Lung (tissue), 17 donors: ENCODE measurements at places on chromosomes 7 and 10.
A peak's percentile ranks its signal among the peaks of the same experiment; 100 is the strongest.

DNA sequence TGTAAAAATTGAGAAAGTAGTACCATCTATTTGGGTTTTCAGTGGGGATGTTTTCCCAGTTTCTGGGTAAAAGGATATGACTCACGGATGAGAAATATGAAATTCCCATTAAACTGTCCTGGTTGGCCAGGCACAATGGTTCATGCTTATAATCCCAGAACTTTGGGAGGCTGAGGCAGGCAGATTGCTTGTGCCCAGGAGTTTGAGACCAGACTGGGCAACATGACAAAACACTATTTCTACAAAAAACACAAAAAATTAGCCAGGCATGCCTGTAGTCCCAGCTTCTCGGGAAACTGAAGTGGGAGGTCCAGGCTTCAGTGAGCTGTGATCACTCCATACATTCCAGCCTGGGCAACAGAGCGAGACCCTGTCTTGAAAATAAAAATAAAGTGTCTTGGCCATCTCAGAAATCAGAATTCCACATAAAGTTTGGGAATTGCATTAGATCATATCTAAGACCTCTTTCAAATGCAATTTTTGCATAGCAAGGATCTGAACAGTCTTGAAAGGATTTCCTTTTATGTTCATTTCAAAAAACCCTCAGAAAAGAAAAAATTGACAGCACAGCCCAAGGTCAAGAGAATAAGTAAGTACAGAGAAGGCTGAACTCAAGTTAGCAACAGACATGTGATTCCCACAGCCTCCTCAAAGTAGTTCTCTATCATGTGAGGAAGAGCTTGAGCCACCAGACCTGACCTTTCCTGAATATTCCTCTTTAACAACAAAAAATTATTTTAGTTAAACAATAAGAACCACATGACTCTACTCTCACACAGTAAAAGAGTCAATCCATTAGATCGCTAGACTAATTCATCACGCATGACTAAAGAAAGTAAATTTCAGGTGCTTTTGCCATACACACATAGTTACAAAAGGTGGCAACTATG lies 141.5 kb upstream of the CAV2 start:
- peaks cover 40% of the 10 kb centered on the region for H3K4me1 ChIP-seq
- H3K27ac ChIP-seq, result peak overlapping the region; percentile 86
- no peak for DNase-seq
- no peaks in the 10 kb centered on the region for H3K36me3 ChIP-seq
- H3K4me3 ChIP-seq, result no peak overlapping the region

DNA sequence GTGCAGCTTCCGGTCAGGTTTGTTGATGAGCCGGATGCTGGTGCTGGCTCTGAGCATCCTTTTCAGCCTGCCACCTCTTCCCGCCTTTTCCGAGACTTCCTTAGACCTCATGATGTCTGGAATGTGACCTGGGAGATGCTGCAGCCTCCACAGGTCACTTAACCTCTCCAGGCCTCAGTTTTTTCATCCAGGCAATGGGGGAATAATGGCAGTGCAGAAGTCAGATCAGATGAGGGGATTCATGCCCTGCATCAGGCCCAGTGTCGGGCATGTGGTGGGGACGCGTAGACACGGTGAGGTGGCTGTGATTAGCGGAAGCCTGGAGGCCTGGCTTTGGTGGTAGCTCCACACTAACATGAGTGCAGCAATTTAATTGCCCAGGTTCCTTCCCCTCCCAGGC lies 24.6 kb downstream of the PFKFB3 start:
- no peak overlapping the region for H3K27ac ChIP-seq
- no peaks in the 10 kb centered on the region for H3K4me1 ChIP-seq
- no peak for DNase-seq
- peaks cover 42% of the 10 kb centered on the region for H3K36me3 ChIP-seq

DNA sequence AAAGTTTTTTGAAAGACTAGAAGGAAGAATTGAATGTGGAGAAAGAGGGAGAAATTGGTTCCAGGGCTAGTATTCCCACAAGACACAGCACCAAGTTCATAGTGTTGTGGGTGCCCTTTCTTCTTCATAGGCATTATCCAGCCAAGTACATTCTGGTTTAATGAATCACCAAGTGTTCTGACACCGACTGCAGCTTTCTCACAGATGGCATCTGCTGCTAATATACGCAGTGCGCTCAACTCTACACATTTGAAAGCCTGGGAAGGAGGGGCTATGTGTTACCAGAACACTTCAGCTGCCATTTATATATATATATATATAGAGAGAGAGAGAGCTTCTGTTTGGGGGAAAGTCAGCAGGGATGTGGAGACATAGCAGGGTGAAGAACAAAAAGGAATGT lies 1168.4 kb downstream of the GATA3 start:
- H3K27me3 ChIP-seq, result peaks cover 2% of the 10 kb centered on the region
- no peak overlapping the region for H3K4me3 ChIP-seq
- no peak for DNase-seq
- H3K27ac ChIP-seq, result no peak overlapping the region
- no peaks in the 10 kb centered on the region for H3K36me3 ChIP-seq

GRCh38 chr10:62715383-62715782 lies 89.1 kb upstream of the ADO start:
- H3K27ac ChIP-seq, result no peak overlapping the region
- DNase-seq, result no peak
- H3K4me1 ChIP-seq, result no peaks in the 10 kb centered on the region
- H3K27me3 ChIP-seq, result no peaks in the 10 kb centered on the region
- no peaks in the 10 kb centered on the region for H3K36me3 ChIP-seq

GRCh38 chr10:27147701-27148100 lies 6.5 kb downstream of the YME1L1 start:
- H3K27ac ChIP-seq, result no peak overlapping the region
- no peak for DNase-seq
- no peaks in the 10 kb centered on the region for H3K27me3 ChIP-seq
- H3K36me3 ChIP-seq, result peaks cover 36% of the 10 kb centered on the region
- peaks cover 6% of the 10 kb centered on the region for H3K4me1 ChIP-seq
- no peak overlapping the region for H3K4me3 ChIP-seq

GRCh38 chr7:135337977-135338550 lies 104.4 kb downstream of the STRA8 start:
- no peaks in the 10 kb centered on the region for H3K27me3 ChIP-seq
- no peak overlapping the region for H3K27ac ChIP-seq
- no peaks in the 10 kb centered on the region for H3K36me3 ChIP-seq

DNA sequence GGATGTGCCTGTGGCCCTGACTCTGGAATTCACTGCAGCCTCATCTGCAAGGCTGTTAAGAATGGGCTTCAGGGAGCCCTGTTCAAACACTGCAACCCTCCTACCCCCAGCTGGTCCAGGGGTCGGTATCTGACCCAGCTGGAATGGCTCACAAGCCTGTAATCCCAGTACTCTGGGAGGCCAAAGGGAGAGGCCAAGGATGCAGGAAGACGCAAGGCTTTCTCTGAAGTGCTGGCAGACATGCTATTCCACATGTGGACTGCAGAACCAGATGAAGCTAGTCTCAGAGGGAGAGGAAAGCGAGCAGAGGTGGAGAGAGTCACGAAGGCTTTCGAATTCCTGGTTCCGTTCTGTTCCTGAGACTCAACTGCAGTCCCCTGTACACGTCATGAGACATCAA lies 45.0 kb downstream of the ESYT2 start:
- H3K27ac ChIP-seq, result no peak overlapping the region
- no peak overlapping the region for H3K4me3 ChIP-seq
- peaks cover 25% of the 10 kb centered on the region for H3K36me3 ChIP-seq

DNA sequence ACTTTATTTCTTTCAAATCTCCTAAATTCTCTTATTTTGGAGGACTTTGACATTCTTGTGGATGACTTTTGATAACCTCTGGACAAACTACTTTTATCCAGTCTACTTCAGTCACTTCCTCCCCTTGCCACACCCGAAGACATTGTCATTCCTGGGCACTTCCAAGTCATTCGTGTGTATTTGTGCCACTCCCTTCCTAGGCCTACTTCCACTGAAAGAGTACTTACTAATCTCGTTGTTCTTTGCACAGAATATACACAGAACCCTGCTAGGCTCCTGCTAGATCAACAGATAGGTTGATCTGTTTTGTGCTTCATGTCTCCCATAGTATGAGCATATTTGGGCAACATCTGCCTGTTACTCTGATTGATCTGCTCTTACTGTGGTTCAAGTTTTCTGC lies 355.4 kb downstream of the HGF start:
- H3K36me3 ChIP-seq, result no peaks in the 10 kb centered on the region
- H3K27me3 ChIP-seq, result no peaks in the 10 kb centered on the region
- DNase-seq, result no peak
- H3K4me1 ChIP-seq, result no peaks in the 10 kb centered on the region
- H3K27ac ChIP-seq, result no peak overlapping the region

- no peaks in the 10 kb centered on the region for H3K36me3 ChIP-seq
- H3K27me3 ChIP-seq, result no peaks in the 10 kb centered on the region
- no peak overlapping the region for H3K4me3 ChIP-seq
Measured at GRCh38 chr7:12584930-12585329, 14.4 kb downstream of the SCIN start.

DNA sequence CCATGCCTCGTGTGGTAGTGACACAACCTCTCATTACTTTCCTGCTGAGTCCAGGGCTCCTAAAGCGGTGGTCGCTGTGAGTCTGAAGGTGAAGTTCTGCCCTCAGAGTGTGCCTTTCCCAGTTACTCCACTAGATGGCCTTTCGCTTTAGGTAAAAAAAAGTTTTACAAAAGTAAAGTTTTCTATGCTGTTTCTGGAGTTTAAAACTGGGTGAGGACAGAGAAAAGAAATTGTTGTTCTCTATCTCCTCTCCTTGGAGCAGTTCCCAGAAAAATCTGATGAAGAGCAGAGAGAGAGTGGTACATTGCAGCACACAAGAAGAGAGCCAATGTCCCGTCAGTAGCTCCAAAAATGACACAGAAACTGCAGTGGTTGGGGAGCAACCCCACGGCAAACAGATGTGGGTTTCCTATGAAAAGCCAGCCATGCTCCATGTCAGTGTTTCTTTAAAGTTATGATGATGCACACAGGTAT lies 257.1 kb downstream of the GLI3 start:
- no peaks in the 10 kb centered on the region for H3K36me3 ChIP-seq
- DNase-seq, result peak; percentile 95
- peaks cover 49% of the 10 kb centered on the region for H3K4me1 ChIP-seq
- no peak overlapping the region for H3K4me3 ChIP-seq
- no peak overlapping the region for H3K27ac ChIP-seq

GRCh38 chr7:118793582-118793981 lies 569.1 kb downstream of the ANKRD7 start:
- no peaks in the 10 kb centered on the region for H3K27me3 ChIP-seq
- H3K4me3 ChIP-seq, result no peak overlapping the region
- H3K27ac ChIP-seq, result no peak overlapping the region
- H3K4me1 ChIP-seq, result no peaks in the 10 kb centered on the region
- no peaks in the 10 kb centered on the region for H3K36me3 ChIP-seq
- DNase-seq, result no peak

DNA sequence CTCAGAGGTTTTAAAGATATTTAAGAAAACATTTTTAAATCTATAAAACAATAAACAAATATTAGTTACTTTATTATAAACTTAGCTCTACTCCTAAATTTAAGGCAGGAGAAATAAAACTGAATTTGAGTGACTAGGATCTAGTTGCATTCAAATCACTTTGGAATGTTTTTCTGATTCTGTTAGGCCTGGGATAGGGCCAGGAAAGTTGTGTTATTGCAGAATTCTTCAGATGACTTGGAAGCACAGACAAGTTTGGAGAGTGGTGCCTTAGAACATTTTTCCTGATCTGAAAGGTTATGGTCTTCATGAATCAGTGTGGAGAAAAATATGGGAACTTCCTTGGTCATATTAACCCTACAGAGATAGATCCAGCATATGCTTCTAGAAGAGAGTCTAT lies 15.6 kb upstream of the SLC25A13 start:
- H3K27ac ChIP-seq, result no peak overlapping the region
- no peaks in the 10 kb centered on the region for H3K36me3 ChIP-seq

GRCh38 chr7:157801971-157802675 lies 465.3 kb downstream of the DNAJB6 start:
- no peak overlapping the region for H3K4me3 ChIP-seq
- no peaks in the 10 kb centered on the region for H3K36me3 ChIP-seq
- no peak overlapping the region for H3K27ac ChIP-seq
- no peaks in the 10 kb centered on the region for H3K4me1 ChIP-seq
- H3K27me3 ChIP-seq, result no peaks in the 10 kb centered on the region
- no peak for DNase-seq

DNA sequence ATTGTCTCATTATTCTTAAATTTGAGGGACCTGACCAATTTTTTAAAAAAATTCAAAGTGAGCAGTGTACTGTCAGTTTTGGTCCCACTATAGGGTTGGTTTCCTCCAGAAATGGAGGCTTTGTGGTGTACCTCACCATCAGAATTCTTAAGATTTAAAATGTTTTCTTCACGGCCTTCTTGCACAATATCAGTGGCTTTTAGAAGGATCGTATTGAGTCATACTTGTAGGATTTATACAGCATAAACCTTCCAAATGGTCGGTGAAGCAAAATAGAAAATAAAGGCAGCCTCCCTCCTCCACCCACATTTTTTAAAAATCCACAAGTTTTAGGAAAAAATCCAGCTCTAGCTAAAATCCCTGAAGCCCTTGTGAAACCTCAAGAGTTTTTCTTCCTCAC lies 126.4 kb downstream of the RNLS start:
- H3K27ac ChIP-seq, result no peak overlapping the region
- H3K27me3 ChIP-seq, result no peaks in the 10 kb centered on the region
- H3K36me3 ChIP-seq, result no peaks in the 10 kb centered on the region
- H3K4me3 ChIP-seq, result no peak overlapping the region
- no peaks in the 10 kb centered on the region for H3K4me1 ChIP-seq
- no peak for DNase-seq

GRCh38 chr7:135562720-135563119 lies 5.0 kb downstream of the NUP205 start:
- no peaks in the 10 kb centered on the region for H3K27me3 ChIP-seq
- H3K4me1 ChIP-seq, result peaks cover 3% of the 10 kb centered on the region
- peaks cover 3% of the 10 kb centered on the region for H3K36me3 ChIP-seq
- no peak overlapping the region for H3K27ac ChIP-seq
- DNase-seq, result no peak
- H3K4me3 ChIP-seq, result no peak overlapping the region

DNA sequence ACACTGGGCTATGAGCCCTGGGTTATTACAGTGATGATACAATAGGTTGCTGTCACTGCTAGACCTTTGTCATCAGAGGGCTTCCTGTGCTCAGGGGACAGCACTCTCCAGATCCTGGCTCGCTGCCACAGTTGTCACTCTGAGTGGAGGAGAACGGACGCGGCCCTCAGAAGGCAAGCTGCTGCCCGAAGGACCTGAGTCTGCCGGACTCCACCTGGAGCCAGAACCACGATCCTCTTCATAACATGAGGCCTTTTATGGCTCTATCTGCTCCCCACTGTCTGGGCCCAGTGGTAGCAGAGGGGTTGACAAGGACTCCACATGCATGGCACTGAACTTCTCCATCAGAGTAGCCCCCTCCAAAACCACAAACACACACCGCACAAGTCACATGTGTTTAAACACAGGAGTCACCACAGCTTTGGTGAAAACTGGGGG lies 94.7 kb upstream of the EFCAB10 start:
- peaks cover 38% of the 10 kb centered on the region for H3K4me1 ChIP-seq
- no peak overlapping the region for H3K27ac ChIP-seq
- H3K27me3 ChIP-seq, result no peaks in the 10 kb centered on the region
- no peaks in the 10 kb centered on the region for H3K36me3 ChIP-seq
